NCI-H460 (cell line): ENCODE measurements at places on chromosomes 5 and 9.

DNA sequence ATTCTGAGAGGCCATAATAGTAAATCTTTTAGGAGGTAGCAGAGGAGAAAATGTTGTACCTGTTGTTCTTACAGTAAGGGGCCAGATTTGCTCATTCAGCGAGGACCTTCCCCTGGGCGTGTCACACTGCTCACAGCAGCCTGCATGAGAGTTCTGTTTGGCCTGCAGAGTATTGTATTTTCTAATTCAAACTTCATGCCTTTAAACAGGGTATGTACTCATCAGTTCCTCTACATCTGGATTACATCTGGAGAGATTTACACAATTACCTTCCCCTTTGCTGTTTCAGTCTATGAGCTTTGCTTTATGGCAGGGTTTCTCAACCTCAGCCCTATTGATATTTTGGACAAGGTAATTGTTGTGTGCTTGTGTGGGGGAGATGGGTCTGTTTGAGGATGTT lies 170.9 kb upstream of the STK32A start:
- DNase-seq: no peak

- DNase-seq: no peak
Observed at GRCh38 chr5:116144103-116144502, 59.3 kb downstream of the COMMD10 start.

GRCh38 chr9:19200229-19200628 lies 30.3 kb upstream of the DENND4C start:
- DNase-seq: no peak

GRCh38 chr9:80144406-80144805 lies 572.6 kb downstream of the TLE4 start:
- no peak for DNase-seq

DNA sequence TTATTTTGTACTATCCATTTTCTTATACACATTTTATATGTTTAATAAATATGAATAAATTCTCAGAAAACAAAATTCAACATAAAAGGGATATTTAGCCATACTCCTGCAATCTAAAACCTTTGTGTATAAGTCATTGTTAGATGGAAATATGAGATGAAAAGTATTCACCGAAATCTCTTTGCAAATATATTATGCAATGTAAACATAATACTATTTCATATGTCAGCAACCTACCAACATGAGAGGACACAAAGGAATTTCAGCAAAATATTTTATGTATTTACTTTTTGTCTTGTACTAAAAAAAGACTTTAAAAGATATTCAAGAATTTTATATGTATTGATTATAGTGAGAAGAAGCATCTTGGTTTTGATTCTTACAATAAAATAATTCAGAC lies 1623.4 kb downstream of the EFNA5 start:
- no peak for DNase-seq

GRCh38 chr9:132125361-132125760 lies 36.5 kb upstream of the NTNG2 start:
- DNase-seq: no peak

- no peak for DNase-seq
Observed at GRCh38 chr9:121569266-121569648, 69.6 kb upstream of the GGTA1 start.

GRCh38 chr5:149999359-149999758 lies 1.1 kb downstream of the TIGD6 start:
- no peak for DNase-seq

GRCh38 chr5:139969318-139969717 lies 73.8 kb downstream of the NRG2 start:
- DNase-seq: no peak

GRCh38 chr5:124630767-124631704 lies 115.4 kb downstream of the ZNF608 start:
- DNase-seq: no peak

DNA sequence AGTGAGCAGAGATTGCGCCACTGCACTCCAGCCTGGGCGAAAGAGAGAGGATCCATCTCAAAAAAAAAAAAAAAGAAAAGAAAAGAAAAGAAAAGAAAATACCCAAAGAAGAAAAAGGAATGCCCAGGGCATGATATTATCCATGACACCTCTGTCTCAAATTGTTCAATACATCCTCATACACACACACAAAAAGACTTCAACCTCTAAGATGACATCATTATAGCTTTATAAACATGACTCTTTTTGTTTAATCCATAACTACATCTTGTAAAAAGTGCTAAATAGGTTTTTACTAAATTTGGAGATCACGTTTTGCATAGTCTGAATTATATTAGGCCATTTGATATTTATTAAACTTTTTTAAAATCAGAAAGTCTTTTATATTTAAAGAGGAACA lies 33.1 kb downstream of the ANKRD31 start:
- DNase-seq: no peak

DNA sequence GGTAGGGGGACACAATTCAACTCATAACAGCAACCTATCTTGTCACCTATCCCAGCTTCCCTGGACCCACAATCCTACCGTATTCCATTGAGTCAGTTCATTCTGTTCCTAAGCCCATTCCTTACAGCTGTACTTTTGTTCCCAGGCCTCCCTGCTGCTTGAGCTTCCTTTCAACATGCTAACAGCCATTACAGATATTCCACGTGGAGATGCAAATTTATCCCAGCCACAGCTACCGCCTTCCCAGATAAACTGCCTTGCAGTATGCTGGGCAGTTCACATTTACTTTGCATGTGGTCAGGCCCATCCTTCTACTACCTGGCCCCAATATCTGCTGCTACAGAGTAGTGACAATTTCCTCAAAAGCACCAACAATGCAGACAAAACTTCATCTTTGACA lies 23.0 kb downstream of the RIGI start:
- DNase-seq: no peak

DNA sequence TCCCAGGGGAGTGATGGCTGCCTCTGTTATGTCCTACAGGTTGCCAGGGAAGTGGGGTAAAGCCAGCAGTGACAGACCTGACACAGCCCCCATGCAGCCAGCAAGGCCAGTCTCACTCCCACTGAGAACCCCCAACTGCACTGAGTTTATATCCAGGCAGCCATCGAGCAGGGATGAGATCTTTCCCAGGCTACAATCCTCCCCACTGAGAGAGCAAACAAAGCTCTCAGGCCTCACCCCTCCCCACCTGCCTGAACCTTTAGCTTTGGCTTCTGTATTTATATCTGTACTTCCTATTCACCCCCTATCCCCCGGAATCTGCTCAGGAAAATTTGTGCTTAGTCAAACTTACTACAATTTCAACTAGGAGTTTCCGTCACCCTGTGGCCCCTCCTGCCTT lies 284.1 kb downstream of the FAM170A start:
- DNase-seq: no peak

GRCh38 chr9:99595796-99596195 lies 225.9 kb upstream of the NR4A3 start:
- DNase-seq: no peak

DNA sequence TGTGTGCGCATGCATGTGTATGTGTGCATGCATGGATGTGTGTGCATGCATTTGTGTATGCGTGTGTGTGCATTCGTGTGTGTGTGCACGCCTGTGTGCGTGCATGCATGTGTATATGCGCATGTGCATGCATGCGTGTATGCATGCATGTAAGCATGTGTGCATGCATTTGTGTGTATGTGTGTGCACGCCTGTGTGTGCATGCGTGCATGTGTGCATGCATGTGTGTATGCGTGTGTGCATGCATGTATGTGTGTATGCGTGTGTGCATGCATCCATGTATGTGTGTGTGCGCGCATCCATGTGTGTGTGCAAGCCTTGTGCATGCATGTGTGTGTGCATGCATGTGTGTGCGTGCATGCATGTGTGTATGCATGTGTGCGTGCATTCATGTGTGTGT lies 276.8 kb downstream of the PBX3 start:
- DNase-seq: no peak

GRCh38 chr5:9653811-9654210 lies 23.7 kb upstream of the TAS2R1 start:
- no peak for DNase-seq

- no peak for DNase-seq
Observed at GRCh38 chr5:62794456-62794855, 215.8 kb downstream of the LRRC70 start.

- DNase-seq: no peak
Observed at GRCh38 chr9:89941875-89942274, 337.1 kb downstream of the GADD45G start.

GRCh38 chr9:89114741-89115140 lies 63.9 kb downstream of the SHC3 start:
- no peak for DNase-seq

DNA sequence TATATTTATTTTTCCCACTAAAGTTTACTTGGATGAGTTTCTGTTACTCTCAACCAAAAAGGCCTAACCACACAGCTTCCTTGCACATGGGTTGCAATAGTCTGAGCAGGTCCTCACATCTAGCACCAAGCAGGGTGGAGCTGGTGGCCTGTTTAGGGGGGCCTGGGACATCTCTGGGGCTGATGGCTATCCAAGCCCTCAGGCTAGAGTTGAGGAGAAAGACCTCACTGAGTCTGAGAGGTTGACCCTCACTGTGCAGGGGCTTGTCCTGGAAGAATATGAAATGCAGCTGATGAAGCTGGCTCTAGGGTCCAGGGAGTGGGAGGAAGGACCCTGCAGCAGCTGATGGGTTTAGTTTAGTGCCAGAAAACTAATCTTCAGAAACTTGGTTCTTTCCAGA lies 217.1 kb upstream of the MVB12B start:
- DNase-seq: no peak

- DNase-seq: no peak
Observed at GRCh38 chr5:54140247-54140840, 170.0 kb downstream of the ARL15 start.

GRCh38 chr9:126081746-126082145 lies 244.9 kb upstream of the MVB12B start:
- DNase-seq: no peak

DNA sequence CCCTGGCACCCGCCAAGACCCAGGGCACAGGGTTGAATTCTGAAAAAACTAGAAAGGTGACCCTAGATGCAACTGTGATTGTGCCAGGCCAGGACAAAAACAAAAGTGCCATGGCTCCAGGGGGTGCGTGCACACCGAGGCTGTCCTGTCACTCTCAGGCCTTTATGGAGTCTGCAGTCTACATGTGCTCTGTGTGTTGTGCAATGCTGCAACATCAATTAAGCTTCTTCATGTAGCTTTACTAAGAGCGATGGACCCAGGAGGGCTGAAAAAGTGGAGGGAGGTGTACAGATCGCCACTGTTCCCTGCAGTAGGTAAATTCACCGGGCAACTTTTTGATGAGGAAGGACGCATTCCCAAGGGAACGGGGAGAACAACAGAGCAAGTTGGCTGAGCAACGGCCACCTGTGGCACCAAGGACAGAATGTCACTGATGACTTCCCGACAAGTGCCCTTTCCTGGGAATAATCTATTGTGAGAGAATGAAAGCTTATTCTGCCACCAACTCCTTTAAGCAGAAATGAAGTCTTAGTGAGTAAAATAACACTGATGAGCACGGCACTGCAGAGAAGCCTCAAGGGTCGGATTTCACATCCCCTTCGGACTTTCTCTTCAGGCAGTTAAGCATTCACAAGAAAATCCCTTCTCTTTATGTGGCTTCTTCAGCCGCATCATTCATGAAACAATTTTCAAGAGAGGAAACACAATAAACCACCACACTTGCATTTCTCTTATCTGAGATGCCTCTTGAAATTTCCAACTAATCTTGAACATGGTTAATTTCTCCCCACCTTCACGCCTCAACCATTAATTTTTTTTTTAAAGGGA lies 149.6 kb downstream of the DROSHA start:
- no peak for DNase-seq

DNA sequence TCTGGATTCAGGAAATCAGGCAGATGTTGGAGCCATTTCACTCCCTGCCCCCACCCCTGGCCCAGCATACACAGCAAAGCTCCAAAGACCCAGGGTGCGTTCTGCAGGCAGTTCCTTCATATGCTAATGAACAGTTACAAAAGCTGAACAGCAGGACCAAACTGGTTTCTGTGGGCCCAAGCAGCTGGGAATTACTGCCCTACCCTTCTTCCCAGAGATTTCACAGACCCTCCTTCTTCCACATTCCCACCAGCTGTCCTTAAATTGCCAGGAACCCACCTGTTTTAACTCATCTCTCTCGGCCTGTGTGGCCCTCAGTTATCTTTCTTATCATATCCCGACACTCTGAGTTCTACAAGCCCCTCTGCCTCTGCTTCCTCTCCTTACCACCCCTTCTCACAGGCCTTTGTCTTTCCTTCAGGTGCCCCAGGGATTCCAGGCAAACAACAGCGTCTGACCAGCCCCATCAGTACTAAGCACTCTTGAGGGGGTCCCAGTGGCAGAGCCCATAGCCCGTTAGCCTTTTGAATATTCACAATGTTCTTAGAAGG lies 10.6 kb upstream of the F2RL1 start:
- no peak for DNase-seq

DNA sequence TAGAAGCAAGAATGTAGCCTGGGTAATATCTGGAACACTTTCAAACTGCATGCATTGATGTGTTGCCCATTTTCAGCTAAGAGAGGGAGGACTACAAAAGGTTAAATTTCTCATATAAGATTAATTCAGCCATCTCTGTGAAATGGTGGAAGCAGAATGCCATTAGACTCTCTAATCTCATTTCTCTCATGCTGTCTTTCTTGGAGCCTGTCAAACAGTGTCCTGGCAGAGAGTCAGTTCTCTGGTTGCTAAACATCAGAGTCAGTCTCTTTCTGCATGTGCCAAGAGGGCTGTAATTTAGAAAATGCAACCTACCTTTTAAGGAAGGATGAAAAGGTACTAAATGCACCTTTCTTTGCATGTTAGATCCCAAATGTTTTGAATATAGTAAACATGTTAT lies 910 bp upstream of the GARNL3 start:
- no peak for DNase-seq

DNA sequence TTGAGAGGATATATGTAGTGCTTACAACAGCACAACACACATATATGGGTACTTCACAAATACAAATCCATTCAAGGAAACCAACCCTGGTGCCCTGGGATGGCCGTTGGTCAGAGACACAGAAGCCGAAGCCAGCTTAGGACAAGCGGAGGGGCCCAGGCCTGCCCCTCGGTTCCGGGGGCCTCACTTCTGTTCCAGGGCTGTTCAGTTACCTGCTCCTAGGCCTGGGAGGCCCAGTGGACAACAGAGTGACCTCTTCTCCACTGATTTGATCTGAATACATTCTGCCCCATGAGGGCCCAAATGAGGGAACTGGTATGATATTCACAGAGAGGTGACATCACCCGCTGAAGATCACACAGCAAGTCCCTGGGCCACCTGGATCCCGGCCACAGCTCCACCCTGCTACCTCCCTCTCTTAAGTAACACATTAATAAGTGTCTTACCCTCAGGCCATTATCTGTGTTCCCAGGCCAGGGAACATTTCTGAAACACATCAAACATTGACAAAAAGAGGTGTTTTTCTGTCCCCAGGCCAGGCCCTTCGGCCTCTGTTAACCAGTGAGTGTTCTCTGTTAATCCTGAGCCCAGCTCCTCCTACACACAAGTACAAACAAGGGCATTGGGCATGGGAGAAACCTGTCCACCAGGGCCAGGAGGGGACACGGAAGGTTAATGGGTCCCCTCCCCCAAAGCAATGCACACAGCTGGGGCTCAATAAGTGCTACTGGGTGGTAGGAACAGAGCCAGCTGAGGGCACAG lies 4.5 kb upstream of the GRHPR start:
- DNase-seq: no peak
